ENCODE measurements at places on chromosomes 12 and 14.

- no peak for DNase-seq
These were observed 31.4 kb downstream of the TMEM233 start for GRCh38 chr12:119624966-119625365.

GRCh38 chr12:77893918-77894317 is 63.2 kb downstream of the NAV3 start:
- DNase-seq: no peak

- DNase-seq: peak; percentile 30
These were observed 5.7 kb downstream of the PAWR start for GRCh38 chr12:79685068-79685467.

DNA sequence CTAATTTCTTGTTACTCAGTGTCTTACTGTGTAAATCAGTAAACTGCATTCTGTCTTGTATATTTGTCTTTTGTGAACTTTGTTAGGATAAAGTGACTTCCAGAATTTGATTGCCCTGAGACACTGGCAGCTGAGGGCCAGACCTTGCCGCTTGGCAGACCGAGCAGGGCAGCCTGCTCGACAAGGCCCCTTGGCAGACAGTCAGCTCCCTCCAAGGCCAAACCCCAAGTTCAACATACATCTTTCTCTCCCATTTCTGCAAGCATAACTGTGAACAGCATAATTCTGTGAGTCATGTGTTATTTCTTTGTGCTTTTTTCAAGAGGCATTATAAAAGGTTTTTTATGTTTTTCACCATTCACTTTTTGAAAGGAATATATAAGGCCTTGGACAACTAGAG is 39.2 kb upstream of the BMAL2 start:
- DNase-seq: no peak

DNA sequence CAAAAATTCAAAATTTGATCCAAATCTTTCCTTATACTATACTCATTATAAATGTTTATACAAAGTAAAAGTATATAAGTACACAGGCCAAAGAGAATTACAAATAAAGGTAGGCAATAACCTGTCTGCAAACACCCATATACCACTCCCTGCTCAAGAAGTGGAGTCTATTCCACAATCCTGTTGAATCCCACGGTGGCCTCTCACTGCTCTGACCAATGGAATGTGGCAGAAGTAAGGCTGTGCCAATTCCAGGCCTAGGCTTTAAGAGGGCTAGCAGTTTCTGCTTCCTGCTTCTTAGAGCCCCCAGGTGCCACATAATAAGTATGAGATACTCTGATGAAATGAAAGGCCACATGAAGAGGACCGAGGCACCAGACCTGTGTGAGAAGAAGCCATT is 79.8 kb upstream of the CFL2 start:
- DNase-seq: no peak

DNA sequence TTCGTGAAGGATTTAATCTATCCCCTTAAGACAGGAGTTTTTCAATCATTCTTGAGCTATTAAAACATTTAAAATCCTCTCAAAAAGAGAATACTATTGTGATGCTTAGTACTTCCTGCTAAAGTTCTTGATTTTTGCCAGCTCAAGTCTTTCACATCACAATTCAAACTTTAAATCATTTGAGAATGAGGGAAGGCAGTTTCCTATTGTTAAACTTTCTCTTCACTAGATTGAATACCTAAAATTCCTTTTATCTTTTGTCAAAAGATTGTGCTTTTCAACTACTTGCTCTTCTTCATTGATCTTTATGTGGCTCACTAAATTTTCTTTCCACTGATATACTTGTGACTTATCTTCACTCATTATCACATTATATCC is 44.1 kb downstream of the ABCD2 start:
- DNase-seq: no peak

- no peak for DNase-seq
These were observed 608.4 kb upstream of the FOXG1 start for GRCh38 chr14:28157887-28158791.

GRCh38 chr14:101411151-101411550 is 150.1 kb upstream of the DIO3 start:
- DNase-seq: no peak

DNA sequence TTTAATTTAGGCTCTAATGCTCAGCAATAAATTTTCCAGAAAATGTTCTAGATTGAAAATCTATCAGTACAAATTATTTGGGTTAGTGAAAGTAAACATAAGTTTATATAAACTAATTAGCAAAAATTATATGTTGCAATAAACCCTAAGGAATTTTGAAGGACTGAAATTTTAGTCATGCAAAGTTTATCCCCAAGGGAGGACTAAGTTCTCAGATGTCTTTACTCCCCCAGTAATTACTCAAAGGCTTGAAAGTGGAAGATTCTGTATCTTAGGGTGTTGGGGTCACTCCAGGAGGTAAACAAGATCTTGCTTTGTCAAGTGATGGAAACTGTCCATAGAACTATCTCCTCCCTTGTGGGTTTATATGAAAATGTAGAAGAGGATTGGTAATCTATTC is 183.7 kb downstream of the AKAP6 start:
- DNase-seq: no peak

- DNase-seq: peak; percentile 65
These were observed 17.9 kb upstream of the TDRD9 start for GRCh38 chr14:103910262-103910935.

DNA sequence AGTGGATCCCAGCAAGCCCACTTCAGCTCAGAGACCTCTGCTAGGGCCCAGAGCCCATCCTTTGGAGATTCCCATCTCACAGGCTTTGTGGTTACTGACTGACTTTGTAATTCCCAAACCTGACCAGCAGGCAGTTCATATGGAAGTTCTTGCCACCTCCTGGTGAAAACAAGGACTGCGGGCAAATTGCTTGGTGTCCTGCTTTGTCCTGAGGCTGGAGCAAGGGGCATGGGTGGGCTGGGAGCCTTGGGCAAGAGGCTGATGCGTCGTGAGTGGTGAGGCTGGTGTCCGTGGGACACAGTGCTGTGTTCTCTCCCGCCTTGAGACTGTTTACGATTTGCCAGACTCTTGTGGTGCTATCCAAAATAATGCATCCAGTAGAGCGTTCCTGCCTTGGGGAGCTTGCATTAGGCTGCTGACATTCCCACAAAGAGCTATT is 91.0 kb downstream of the LRRC74A start:
- DNase-seq: peak; percentile 76

DNA sequence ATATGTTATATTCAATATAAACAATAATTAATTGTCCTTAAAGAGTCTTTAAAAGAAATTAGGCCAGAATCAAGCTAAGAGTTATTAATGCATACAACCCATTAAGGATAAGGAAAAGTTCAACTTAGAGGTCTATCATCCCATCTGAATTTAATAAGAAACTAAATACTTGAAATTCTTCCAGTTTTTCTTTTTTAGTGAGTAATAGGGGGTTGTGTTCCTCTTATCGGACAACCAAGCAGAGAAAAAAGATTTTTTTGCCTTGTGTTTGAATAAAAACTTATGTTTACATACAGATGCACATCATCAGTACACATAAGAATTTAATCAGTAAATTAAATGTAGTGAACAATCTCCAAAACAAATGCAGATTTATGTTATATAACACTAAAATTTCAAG is 32.5 kb downstream of the PAWR start:
- DNase-seq: peak; percentile 44

GRCh38 chr12:14356147-14356546 is 9.3 kb upstream of the ATF7IP start:
- DNase-seq: no peak

DNA sequence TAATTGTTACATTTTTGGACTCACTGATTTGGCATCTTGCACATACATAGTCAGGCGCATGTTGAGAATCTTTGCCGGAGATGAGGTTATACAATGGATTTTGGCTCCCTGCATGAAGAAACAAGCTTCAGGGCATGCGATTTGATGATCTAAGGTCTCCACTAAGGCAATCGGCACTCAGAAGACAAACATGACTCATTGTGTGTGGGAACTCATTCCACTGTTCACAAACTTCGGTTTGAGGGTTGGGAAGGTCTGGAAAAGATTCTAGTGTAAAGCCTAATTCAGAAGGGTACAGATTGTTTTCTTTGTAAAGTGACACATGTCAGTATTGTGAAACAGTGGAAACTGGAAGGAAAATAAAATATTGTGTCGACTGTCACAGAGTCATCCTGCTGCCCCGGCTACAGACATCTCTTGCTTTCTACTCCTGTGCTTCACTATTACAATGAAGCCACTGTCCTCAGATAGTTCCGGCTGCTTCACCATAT is 192.6 kb upstream of the HMGA2 start:
- DNase-seq: peak; percentile 62

DNA sequence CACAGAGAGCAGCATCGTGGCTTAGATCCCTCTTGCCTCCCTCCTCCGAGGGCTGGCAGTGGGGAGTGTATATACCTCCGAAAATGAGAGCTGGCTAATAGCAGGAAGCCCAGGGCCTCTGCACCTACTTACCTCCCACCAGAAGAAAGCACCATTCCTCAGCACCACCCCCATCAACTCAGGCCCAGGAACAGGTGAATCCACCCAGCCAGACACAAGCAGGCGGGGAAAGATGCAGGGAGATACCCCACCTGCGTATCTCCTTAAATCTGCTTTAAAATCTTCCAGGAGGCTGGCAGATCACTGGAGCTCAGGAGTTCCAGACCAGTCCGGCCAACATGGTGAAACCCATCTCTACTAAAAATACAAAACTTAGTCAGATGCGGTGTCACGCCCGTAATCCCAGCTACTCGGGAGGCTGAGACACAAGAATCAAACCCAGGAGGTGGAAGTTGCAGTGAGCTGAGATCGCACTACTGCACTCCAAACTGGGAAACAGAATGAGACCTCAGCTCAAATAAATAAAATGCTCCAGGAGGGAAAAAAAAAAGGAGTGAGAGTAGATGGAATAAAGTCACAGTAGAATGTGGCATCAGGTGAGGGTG is 93.5 kb downstream of the SINHCAF start:
- DNase-seq: no peak

DNA sequence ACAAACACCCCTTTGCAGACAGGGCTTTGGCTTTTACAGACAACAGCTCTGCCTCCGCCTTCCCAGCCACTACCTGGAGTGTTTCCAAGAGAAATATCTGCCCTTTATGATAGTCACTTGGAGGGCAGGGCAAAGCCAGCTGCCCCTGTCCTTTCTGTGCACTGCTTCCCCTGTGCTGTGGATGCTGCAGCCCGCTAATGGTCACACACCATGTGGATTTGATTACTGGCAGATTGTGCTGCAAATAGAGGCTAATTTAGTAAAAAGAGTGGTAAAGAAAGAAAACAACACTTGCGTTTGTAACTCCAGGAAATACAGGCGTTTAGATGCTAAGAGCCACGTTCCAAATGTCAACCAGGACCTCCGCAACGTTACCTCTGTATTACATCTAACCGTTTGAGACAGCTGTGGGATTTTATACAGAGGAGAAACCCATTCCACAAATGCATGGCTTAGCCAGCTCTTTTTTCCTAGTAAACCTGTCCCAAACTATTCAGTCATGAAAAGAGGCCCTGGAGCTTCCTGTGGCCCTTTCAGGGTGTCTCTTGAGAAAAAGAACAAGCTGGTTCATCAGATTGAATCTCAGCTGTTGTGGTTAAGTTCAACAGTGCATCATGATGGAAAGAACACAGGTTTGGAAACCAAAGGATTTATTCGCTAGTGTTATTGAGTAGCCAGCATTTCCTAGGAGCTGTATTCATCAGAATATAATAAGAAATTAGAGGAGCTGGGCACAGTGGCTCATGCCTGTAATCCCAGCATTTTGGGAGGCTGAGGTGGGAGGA is 30.1 kb upstream of the PWP1 start:
- no peak for DNase-seq

DNA sequence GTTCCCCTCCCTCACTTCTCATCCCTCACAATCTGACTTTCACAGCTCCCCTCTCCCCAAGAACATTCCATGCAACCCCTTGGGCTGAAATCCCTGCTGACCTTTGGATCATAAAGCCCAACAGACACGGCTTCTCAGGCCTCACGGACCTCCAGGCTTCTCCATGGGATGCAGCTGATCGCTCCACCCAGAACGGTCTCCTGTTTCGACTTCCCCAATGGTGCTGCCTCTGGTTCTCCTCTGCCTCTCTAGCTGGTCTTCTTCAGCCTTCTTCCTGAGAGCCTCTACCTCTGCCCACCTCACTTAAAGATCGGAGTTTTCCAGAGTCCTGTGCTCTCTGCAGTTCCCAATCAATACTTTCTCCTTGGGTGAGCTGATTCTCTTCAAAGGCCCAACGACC is 17.8 kb upstream of the PRMT8 start:
- DNase-seq: no peak

DNA sequence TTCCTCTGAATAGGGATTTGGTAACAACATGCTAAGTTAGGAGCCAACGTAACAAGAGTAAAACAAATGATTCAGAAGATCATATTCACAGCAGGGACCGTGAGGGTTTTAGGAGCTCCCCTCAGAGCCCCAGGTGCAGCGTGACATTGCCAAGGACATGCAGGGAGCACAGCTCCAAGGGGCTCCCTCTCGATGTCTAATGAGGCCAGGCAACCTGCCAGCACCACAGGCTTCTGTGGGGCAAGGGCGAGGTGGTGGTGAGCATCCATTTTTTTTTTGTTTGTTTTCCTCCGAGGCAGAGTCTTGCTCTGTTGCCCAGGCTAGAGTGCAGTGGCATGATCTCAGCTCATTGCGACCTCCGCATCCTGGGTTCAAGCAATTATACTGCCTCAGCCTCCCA is 95.1 kb upstream of the PTPRB start:
- DNase-seq: no peak

GRCh38 chr12:92208613-92209121 is 63.0 kb upstream of the BTG1 start:
- peak; percentile 16 for DNase-seq

- no peak for DNase-seq
These were observed 23.2 kb downstream of the CCDC88C start for GRCh38 chr14:91394105-91395081.

- DNase-seq: no peak
These were observed 690 bp upstream of the DTX3 start for GRCh38 chr12:57603815-57604453.

GRCh38 chr14:99758121-99758821 is 34.9 kb upstream of the EML1 start:
- peak; percentile 76 for DNase-seq

GRCh38 chr14:56299306-56299984 is 181.2 kb downstream of the PELI2 start:
- peak; percentile 12 for DNase-seq

GRCh38 chr12:113103756-113104450 is 31.7 kb downstream of the RASAL1 start:
- DNase-seq: no peak

- no peak for DNase-seq
These were observed 1320.5 kb downstream of the AACS start for GRCh38 chr12:126385785-126386184.

DNA sequence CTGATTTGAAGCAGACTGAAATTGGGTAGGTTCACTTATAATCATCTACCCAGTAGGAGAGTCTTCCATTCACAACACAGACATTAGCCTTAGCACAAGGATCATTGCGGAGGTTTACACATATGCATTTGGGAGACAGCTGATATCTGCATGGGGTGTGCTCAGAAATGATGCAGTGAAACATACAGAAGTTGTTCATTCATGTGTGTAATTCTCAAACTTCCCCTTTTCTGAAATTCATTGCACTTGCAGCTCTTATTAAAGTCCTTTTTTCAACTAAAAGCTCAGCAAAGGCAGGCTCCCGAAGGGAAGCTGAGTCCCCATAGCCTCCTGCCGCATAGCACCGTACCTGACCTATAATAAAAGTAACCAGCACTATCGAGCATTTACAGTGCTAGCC is 218.3 kb upstream of the CRY1 start:
- no peak for DNase-seq

All from hepatic stellate cell (primary cell).